NCI-H2171 treated with DMSO at 0.1 percent for 48 hours (cell line): ENCODE measurements at places on chromosomes 12 and 14.

GRCh38 chr12:76202621-76203020 is 118.1 kb upstream of the NAP1L1 start:
- DNase-seq = no peak

GRCh38 chr12:6469092-6469491 is 1.4 kb downstream of the VAMP1 start:
- no peak for DNase-seq

- no peak for DNase-seq
These were observed 119.1 kb upstream of the PZP start for GRCh38 chr12:9327320-9327719.

GRCh38 chr12:71602761-71603577 is 60.7 kb downstream of the ZFC3H1 start:
- no peak for DNase-seq

DNA sequence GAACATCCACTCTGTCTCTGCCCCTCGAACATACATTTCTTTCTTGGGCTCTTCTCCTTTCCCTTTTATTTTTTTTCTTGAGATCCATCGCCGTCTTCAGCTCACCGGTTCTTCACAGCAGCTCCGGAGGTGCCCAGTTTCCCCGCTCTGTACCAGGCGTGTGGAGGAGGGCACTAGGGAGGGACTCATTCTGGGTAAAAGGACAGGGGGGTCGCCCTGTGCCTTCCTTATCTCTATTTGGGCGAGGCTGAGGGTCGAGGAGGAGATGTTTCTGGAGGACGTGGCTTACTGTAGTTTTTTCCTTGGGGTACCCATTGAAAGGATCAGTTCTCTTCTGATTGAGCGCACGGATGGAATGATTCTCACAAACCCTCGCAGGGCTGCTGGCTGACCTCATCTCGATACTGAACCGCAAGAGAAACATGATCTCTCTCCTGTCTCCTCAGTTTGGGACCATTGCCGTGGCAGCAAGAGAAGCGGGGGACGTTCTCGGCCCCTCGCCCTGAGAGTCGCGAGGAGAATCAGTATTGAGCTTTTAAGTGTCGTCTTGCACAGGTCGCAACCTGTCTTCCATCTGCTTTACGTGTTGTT is 386 bp downstream of the LIN52 start:
- no peak for DNase-seq

- DNase-seq = no peak
These were observed 33.4 kb upstream of the SMOC1 start for GRCh38 chr14:69845787-69846186.

GRCh38 chr14:55377236-55377635 is 34.4 kb downstream of the ATG14 start:
- no peak for DNase-seq

GRCh38 chr12:24517000-24517399 is 431.9 kb downstream of the BCAT1 start:
- no peak for DNase-seq

DNA sequence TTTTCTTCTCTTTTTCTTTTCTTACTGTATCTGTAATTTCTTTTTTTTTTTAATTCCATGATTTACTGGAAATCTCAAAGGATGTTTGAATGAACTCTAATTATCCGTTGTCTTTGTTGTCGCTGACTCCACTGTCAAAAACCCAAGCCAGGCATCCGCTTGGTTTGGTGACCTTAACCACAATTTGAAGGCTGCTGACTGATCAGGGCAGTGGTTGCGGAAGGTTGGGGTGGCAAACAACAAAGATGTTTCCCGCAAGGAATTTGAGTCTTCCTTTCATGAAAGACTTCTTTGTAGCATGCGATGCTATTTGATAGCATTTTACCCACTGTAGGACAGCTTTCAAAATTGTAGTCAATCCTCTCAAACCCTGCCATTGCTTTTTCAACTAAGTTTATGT is 1013.8 kb downstream of the DIO2 start:
- no peak for DNase-seq

GRCh38 chr14:22594156-22594716 is 3.9 kb upstream of the ABHD4 start:
- no peak for DNase-seq

DNA sequence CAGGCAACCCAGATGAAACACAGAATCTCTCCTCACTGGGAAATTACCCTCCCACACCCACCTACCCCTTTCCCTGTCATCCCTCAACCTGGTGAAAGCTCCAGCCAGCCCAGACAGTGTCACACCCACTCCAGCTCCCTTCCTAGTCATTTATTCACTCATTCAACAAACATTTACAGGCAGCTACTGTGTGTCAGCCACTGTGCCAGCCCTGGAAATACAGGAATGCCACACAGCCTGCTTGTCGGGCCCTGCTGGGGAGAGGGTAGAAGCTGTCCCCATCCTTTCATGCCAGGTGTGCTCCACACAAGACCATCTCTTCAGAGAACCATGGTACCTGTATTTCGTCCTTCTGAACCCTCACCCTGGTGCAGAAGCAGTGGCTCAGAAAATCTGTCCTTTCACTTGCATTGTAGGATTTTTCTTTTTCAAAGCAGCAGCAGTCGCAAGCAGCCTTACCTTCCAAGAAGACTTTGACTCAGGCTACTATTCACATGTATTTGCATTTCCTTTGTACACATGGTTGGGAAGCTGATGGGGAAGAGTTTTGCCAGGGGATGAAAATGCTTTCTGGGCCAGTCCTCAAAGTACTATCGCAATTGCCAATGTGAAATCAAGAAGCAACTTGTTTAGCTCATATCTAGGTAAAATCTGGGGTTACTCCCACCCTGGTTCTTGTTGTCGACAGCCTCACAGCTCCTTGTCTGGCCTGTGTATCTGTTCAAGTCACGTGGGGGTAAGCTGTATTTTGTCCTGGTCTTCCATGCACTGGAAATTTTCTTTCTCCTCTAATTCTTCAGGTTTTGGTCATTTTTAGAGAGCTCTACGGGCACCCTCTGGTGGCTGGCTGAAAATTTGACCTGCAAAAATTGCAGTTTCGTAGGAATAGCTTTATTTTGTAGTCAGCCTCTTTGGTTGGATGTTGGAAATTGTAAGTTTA is 147.4 kb upstream of the EGLN3 start:
- DNase-seq = peak; percentile 20

- no peak for DNase-seq
These were observed 465.0 kb upstream of the SOX5 start for GRCh38 chr12:24414480-24414879.

DNA sequence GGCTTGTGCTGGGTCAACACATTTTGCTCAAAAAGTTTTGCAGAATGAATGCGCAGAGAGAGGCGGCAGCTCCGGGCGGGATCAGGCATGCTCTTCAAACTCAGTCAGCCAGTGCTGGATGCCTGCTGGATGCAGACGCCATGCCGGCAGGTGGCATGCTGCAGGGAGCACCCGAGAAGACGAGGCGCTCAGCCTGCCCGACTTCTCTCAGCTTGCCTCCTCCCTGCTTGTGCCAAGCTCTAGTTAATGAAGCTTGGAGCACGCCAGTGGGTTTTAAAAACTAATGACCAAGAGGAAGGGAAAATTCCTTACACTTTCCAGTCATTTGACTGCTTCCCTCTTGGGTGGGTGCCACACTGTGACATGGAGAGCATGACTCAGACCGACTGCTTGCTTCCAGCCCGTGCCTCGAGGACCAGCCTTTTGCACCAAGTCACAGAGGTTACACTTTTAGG is 39.8 kb downstream of the SLC24A4 start:
- peak; percentile 73 for DNase-seq

DNA sequence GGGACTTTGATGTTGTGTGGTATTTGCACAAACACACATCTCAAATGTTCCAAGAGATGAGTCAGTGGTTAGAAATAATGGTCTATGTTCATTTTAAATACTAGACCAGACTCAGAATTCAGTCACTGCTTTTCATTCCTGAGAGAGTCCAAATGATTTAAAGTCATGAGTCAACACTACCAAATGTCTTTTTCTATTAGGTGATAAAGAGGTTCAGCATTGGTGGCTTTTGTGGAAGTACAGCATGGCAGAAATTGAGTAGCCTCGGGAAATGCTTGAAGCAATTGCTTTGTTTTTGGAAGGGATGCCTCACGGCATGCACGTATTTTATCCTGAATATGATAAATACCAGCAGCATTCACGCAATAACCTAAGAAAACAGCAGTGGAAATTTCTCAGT is 115.7 kb downstream of the DIO2 start:
- no peak for DNase-seq

GRCh38 chr14:51261151-51261550 is 21.1 kb downstream of the TMX1 start:
- DNase-seq = no peak

GRCh38 chr12:32698285-32698684 is 19.2 kb downstream of the DNM1L start:
- DNase-seq = peak; percentile 65

- DNase-seq = no peak
These were observed 4.0 kb upstream of the NUAK1 start for GRCh38 chr12:106142591-106143261.

DNA sequence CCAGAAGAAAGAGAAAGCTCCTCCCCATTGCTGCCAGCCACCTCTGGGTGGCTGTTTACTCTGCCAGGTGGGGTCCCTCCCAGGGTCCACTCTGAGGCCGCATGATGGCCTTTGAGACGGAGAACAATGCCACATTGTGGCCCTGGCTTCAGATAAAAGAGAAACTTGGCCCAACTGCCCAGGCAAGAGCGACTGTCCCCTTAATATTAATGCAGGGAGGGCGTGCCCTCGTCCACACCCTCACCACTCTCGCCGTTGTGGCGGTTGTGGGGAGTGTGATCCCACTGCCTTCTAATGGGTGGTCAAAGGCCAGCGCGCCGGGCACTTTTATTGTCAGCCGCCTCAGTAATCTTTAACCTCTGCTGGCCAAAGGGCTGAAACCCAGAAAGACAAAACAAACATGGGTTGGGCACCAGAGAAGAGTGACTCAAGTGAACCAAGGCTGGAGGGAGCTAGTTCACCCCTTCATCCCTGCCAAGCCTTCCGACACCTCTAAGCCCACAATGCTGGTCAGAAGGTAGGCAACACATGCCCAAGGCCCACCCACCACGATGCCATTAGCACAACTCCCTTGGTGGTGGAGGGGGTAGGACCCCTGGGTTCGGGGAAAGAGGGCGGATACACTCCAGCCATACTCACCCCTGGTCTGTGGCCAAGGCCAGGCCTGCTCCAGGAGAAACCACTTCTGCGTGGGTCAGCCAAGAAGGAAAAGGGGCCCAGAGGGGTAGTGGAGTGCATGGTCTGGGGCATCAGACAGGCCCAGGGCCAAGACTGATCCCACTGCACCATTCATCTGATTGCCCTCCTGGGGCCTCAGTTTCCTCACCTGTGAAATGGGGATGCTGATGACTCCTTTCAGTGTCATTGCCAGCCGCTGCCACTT is 44.5 kb upstream of the BCL11B start:
- no peak for DNase-seq

DNA sequence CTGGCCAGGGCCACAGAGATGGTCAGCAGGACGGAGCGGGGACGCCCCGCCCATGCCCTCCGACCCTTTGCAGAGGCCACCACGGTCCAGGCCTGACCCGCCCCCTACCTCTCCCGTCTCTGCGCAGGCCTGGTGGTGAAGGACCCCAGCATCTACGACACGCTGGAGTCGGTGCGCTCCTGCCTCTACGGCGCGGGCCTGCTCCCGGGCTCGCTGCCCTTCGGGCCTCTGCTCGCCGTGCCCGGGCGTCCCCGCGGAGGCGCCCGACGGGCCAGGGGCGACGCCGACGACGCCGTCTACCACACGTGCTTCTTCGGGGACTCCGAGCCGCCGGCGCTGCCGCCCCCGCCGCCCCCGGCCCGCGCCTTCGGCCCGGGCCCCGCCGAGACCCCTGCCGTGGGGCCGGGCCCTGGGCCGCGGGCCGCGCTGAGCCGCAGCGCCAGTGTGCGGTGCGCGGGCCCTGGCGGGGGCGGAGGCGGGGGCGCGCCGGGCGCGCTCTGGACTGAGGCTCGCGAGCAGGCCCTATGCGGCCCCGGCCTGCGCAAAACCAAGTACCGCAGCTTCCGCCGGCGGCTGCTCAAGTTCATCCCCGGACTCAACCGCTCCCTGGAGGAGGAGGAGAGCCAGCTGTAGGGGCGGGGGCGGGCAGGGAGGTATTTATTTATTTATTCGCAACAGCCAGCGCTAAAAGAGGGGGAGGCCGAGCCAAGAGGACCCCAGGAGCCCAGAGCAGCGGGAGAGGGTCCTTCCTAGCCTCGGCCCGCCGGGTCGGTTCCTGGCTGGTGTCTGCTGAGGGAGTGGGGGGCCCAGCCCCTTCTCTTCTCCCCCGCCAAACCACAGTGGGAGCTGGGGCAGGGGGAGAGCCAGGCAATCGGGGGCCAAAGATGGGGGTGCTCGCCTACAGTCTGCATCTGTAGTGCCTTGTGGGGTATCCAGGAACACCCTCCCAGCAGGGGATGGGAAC is 8.1 kb downstream of the TAMALIN start:
- no peak for DNase-seq
